ENCODE measurements at places on chromosomes 12 and 14.
A peak's percentile ranks its signal among the peaks of the same experiment; 100 is the strongest.

GRCh38 chr12:132433641-132434395 is 56.1 kb upstream of the FBRSL1 start:
- DNase-seq: no peak

DNA sequence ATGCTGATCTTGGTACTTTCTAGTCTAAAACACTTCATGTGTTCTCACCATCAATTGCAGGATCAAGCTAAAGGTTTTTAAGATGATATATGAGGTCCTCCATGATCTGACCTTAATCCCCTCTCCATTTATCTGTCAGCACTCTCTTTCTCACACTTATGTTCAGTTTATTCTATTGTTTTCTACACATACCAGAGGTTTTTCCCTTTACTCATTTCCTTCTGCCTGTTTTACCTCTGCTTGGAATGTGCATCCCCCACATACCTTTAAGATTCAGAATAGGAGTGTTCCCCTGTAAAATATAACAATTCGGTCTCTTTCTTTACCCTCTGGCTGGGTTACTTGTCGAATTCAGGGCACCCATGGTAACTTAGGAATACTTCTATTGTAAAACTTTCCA is 219.1 kb upstream of the PKP2 start:
- DNase-seq: no peak

DNA sequence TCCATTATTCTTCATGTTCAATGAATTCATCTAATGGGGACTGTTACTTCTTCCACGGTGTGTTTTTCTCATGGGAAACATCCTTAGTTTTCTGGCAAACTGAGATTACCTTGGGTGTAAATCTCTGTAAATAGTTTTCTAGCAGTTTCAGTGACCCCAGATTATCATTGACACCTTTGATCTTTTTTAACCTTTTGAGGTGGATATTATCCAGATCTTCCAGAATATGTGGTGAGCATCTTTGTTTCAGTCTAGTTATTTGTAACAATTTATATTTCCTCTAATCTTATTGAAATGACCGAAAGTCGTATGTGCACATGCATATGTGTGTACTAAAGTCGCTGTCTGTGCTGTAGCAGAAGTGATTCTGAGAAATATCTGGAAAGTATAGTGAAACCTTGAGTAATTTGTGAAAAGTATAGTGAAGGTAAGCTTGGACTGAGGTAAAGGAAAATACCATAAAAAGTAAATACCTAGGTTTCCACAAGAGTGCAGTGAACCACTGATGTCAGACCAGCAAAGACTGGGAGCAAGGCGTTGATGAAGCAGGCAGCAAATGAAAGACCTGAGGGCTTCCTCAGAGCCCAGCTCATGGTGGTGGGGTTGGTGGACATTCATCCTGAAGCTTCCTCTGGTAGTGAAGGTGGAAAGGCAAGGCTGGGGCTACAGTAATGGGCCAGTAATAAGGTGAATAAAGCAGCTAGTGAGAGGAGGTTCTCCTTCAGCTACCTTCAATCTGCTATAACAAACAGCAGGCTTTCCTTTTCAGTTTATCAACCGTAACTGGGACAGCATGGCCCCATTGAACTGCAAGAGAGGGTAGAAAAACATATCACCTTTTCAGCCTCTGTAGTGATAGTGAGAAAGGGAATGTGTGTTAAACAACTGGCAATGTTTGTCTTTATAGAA is 480.2 kb upstream of the FBXO33 start:
- DNase-seq: no peak

GRCh38 chr14:53900499-53900898 is 56.1 kb downstream of the BMP4 start:
- no peak for DNase-seq

DNA sequence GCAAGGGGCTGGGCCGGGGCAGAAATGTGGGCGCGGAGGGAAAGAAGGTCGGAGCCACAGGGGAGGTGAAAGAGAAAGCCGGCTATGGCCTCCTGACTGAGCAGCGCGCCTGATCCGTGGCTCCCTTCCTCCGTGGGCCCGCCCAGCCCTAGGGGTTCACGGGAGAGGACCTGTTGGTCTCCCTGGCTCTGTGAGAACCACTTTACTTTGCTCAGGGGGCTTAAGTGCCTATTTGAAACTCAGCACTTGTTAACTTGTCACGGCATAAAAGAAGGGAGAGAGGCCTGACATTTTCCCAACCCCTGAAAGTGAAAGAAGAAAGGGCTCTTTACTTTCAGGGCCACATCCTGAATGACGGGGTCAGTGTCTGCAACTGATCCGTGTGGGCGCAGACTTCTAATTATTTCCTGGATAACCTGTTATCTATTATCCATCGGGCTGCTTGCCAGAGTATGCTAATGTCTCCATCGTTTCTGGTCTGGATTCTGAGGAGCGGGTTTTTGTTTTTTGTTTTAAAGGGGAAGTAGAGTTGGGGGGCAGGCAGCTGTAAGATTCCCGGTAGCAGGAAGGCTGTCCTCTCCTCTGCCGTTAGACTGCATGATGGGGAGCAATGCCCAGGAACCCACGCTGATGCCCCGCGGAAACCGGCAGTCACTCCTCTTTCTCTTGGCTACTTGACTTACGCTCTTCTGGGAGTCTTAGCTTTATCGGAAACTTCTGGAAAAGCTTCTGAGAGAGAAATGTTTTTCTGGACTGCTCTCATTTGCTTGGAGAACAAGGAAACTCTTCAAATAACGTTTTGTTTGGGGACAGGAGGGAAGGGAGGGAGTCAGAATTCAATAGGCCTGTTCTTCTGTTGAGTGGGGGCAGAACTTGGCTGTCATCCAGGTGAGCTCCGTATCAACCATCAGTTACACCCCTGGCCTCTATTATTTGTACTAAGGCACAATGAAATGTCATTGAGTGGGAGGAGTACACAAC is 127.7 kb upstream of the MAX start:
- DNase-seq: peak; percentile 82

DNA sequence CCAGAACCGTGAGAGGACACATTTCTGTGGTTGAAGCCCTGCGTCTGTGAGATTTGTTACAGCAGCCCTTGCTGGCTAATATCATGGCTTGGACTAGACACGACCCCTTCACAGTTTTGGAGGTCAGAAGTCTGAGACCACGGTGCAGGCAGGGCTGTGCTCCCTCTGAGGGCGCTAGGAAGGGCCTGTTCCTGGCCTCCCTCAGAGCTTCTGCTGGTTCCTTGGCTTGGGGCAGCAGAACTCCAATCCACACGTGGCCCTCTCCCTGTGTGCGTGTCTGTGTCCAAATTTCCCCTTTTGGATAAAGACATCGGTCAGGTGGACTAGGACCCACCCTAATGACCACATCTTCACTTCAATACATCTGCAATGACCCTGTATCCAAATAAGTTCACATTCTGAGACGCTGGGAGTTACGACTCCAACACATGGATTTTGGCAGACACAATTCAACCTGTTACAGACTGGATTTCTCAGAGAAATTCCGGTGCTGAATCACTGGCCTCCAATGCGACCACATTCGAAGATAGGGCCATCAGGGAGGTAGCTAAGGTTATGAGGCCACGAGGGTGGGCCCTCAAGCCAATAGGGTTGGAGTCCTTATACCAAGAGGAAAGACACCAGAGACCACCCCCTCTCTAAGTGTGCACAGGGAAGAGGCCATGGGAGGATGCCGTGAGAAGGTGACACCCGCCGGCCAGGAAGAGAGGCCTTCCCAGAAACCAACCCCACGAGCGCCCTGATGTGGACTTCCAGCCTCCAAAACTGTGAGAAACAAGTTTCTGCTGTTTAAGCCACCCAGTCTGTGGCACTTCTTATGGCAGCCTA is 43.6 kb upstream of the PPP2R5C start:
- no peak for DNase-seq

DNA sequence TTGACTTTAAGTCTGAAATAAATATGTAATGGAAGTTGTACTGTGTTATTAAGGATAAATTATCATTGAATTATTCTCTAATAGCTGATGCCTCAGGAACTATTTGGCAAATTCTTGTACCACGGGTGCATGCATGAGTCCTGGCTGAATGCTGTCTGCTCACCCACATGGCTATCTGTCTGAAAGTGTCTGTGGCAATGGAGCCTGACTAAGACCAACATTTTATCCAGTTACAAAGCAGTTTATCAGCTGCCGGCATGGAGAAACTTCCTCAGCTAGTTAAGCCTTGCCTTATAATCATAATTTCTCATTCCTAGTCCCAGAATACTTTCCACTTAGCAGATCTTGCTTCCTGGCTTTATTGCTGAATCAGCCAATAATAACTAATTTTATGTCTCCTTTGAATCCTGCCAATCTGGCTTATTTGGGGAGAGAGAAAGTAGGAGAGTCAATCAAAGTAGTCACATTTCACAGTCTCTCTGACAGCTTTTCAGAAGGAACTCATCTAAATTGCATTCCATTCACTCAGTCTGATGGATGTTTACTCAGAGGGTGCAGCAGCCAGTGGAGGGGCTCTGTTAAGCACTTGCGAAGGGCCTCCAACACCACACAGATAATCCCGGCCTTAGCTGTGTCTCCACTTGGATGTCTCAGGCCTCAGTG is 280.6 kb upstream of the CLEC14A start:
- no peak for DNase-seq

GRCh38 chr14:96173636-96174475 is 30.8 kb upstream of the BDKRB2 start:
- DNase-seq: no peak

GRCh38 chr14:98236314-98236713 is 1035.7 kb downstream of the BCL11B start:
- no peak for DNase-seq

DNA sequence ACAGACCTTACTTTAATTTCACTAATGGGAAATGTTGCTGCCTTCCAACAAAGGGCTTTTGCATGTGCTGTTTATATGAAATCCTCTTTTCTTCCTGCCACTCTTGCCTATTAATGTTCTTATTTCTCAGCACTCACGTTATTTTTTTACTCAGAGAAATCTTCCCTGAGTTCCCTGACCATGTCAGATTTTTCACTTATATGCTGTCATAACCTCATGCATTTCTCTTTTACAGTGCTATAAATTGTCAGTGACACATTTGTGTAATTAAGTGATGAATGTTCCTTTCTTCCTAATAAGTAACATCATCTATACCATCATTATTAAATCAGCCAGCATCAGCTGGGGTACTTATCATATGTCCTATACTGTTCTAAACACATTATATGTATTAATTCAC is 444.1 kb downstream of the DIO2 start:
- no peak for DNase-seq

- no peak for DNase-seq
These were observed 136.4 kb downstream of the FSCB start for GRCh38 chr14:44370727-44371126.

GRCh38 chr12:51244269-51244668 is 5.6 kb downstream of the DAZAP2 start:
- no peak for DNase-seq

DNA sequence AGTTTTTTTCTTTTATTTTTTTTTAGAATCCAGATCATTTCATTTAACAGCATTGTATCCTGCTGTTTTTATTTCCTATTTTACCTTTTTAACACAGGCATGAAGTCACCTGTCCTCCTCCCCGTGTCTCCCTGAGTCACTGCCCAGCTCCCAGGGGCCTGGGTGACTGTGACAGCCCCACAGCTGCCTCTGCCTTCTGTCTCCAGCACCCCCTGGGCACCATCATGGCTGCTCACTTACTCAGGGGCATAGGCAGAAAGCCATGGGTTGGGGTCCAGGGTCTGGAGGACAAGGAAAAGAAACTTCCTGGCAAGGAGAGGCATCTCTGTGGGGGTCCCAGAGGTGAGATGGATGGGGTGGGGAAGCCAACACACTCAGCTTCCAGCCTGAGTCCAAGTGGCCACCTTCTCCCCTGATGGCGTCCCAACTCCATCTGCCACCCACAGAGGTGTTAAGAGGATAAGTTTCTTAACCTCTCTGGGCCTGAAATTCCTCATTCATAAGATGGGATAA is 25.3 kb downstream of the TMEM63C start:
- peak; percentile 11 for DNase-seq

- DNase-seq: no peak
These were observed 46.5 kb upstream of the SAV1 start for GRCh38 chr14:50714450-50715073.

- DNase-seq: no peak
These were observed 486.1 kb upstream of the TMEM132C start for GRCh38 chr12:127780881-127781280.

- no peak for DNase-seq
These were observed 21.0 kb upstream of the MAGOHB start for GRCh38 chr12:10634427-10634826.

- DNase-seq: no peak
These were observed at the start of gene A2M for GRCh38 chr12:9115731-9116559. Gene A2M (minus strand): TSS chr12:9115919. CDS start chr12:9115849, 70 bp downstream.

GRCh38 chr14:26414926-26415325 is 182.9 kb downstream of the NOVA1 start:
- DNase-seq: no peak

DNA sequence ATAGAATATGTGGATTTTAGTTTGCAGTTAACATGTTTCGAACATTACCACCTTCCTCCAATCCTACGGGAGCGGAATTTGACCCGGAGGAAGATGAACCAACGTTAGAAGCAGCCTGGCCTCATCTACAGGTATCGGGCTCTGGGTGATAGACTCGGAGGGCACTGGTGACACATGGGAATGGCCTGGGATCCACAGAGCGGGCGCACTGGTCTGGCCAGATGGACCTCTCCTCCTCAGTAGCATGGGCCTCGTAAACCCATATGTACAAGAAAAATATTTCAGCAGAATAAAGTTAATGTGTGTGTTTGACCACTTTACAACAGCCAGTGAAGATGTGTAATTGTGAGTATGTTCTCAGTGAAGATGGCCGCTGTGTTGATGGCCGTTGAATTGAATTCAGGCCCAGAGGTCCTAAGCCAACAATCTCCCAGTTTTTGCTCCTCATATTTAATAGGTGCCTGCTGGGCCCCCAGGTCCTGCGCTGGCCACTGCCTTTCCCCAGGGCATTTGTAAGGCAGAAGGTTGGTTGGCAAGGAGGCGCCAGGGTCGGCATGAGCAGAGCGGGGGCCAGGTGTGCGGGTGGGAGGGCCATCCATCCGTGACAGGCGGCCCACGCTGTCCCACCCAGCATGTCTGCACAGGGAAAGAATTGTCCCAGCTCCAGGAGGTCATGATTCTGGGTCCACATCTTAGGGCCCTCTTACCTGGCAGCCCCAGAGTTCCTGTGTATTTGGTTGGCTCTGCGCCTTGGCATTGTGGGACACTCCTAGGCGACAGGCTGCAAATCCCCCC is 82.0 kb upstream of the DYNC1H1 start:
- no peak for DNase-seq

DNA sequence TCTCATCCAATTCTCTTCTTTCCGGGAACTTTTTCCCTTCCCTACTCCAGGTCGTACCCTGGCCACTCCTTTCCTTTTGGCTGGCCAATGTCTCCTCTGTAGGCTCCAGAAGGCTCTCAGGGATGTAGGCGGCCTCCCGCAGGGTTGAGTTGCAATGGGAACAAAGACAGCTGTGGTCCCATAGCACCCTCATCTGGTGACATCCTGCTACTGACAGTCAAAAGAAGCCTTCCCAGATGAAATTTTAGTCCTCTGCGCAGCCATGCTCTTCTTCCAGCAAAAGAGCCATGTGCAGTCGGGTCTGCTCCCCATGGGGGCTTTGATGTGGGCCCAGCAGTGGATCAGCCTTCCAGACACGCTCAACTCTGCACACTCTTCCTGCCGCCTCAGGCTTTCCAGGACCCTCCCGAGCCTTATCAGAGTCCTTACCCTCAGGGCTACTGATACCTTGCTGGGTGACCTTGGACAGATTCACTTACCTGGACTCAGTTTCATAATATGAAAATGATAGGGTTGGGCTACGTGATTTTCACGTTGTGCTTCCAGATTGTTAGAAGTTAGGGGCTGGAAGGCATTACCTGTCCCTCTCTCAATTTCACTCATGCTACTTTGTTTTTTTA is 5.5 kb upstream of the CELA1 start:
- DNase-seq: peak; percentile 56

- DNase-seq: no peak
These were observed 15.3 kb upstream of the ITPR2 start for GRCh38 chr12:26848156-26848825.

- DNase-seq: no peak
These were observed 58.7 kb downstream of the TESC start for GRCh38 chr12:117040496-117040895.

Data from NCI-H2081 (cell line).